NCI-H187 treated with DMSO at 0.1 percent for 48 hours (cell line): ENCODE measurements at places on chromosomes 5 and 9.

DNA sequence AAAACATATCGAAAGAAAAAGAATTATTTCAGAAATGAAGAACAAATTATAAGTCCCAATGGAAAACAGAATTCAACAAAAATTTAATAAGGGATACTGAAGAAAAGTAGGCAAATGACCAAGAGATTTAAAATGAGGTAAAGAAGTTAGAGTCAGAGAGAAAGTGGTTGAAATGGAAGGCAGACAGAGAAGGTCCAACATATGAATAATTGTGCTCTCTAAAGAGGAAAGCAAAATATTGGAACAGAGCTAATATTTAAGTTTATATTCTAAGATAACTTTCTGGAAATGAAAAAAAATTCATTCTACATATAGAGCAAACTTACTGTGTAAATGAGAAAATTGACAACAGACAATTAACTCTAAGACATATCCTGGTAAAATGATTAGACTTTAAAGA is 94.1 kb downstream of the PTCH1 start:
- no peak for DNase-seq

GRCh38 chr5:54772684-54773083 is 212.7 kb downstream of the ESM1 start:
- no peak for DNase-seq

DNA sequence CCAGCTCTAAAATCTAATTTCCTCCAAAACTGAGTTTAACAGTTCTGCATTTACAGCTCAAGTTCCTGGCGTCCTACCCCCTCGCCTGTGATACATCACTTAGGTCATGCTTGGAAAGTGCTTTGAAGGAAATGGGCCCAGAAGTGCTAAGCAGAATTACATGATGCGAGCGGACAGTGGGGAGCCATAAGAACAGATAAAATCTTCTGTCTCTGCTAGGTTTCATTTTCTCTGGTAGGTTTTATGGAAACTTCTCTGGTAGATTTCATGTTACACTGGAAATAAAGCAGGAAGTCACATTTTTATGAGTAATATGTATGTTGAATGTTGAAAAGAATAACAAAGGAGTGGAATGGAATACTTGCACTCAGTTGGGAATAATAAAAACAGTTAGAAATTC is 138.3 kb downstream of the ZDHHC21 start:
- DNase-seq = no peak

GRCh38 chr9:35618325-35618727 is at the start of gene CD72:
Gene CD72 (minus strand): TSS chr9:35618413. CDS start chr9:35618303, 110 bp downstream.
- DNase-seq = no peak

DNA sequence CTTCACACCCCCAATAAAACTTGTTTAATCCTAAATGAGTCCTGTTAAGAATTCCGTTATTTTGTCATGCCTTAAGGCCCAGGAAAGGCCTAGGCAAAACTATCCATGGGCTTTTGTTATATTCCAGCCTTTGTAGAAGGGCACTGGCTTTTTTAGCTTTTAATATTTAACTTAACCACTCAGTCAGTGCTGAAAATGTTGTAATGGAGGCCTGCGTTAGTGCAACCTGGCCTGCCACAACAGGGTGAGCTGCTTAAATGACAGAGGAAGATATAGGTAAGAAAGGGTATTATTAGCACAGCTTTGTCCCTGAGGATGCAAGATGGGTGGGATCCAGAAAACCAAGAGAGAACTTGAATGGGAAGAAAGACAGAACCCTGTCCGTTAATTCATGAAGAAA is 40.2 kb upstream of the PCAT7 start:
- DNase-seq = no peak

- DNase-seq = no peak
Measured at GRCh38 chr9:125532412-125532811, 174.6 kb downstream of the MAPKAP1 start.

- DNase-seq = no peak
Measured at GRCh38 chr5:90050103-90050502, 359.5 kb downstream of the CETN3 start.

- DNase-seq = no peak
Measured at GRCh38 chr5:145495741-145496140, 339.4 kb downstream of the PRELID2 start.

GRCh38 chr9:126620478-126620877 is 6.8 kb downstream of the LMX1B start:
- no peak for DNase-seq

DNA sequence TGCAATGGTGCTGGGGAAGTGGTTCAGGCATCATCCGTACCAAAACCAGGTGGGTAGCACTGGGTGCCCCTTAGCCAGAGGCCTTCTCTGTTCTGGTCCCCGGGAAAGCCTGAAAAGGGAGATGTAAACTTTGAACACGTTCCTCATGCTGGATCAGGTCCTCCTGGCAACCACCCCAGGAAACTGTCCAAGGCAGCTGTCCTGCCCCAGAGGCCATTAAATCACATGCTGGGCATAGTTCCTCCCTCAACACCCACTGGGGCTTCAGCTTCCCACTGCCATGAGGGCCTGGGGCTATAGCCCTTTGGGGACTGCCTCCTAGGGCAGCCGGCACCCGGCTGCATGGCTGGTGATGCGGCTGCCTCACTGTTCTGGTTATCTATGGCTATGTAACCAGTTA is 228.9 kb upstream of the MVB12B start:
- DNase-seq = no peak

GRCh38 chr9:117340422-117340821 is 74.4 kb downstream of the ASTN2 start:
- no peak for DNase-seq

- DNase-seq = no peak
Measured at GRCh38 chr9:127595611-127596010, 16.5 kb upstream of the STXBP1 start.

- DNase-seq = no peak
Measured at GRCh38 chr9:36445800-36446361, 45.8 kb upstream of the RNF38 start.

DNA sequence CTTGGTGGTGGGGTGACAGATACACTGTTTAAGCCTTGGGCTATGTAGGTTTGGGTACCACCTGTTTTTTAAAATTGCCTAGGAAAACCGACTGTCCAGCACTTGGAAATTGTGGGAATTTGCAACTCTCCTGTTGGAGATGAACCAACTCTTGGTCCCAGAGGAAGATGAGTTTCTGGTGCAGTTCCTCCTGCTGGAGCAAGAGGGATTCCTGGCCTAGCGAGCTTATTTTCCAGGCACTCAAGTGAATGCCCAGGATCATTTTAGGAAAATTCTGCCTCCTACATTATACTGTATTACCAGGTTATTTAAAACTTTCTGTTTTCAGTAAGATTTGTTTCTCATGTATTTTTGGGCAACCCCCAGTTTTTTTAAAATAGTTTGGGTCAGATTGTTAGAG is 33.7 kb downstream of the AP3S1 start:
- no peak for DNase-seq

GRCh38 chr9:1388216-1388615 is 338.1 kb downstream of the DMRT2 start:
- DNase-seq = no peak

- no peak for DNase-seq
Measured at GRCh38 chr9:97627624-97628023, 5.5 kb downstream of the TSTD2 start.

DNA sequence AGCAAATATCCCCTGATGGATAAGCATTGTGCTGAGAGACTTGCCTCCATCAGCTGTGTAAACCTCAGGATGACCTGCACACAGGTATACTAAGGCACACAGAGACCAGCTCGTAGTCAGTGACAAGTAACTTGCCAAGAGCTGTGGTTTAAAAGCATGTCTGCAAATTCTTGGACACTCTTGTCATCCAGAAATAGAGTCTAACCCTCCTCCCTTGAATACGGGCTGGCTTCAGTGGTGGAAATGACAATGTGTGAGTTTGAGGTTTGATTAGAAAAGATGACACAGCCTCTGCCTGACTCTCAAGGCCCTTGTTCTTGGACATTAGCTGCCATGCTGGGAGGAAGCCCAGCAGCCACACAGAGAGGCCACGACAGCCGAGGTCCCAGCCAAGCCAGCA is 114.4 kb downstream of the GADD45G start:
- no peak for DNase-seq

- DNase-seq = no peak
Measured at GRCh38 chr5:136666970-136667620, 301.8 kb upstream of the TRPC7 start.

DNA sequence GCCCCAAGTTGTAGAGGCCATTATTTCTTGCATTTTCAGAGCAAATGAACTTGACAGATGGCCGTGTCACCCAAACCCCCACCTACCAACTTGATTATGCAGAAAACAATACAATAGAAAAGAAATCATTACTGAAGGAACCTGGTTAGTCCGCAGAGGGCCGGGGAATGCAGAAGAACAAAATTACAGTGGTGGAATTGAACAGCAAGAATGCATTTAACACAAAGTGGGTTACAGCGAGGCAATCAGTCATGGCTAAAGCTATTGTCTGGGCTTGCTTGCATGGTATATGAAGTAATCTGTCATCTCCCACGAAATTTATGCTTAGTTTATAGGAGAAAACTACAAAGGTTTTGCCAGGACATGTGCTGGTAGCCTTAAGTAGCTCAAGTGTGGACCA is 238.3 kb upstream of the IRX1 start:
- no peak for DNase-seq

GRCh38 chr5:1806974-1807373 is 5.8 kb downstream of the NDUFS6 start:
- DNase-seq = no peak

GRCh38 chr9:114170771-114171461 is 15.6 kb downstream of the COL27A1 start:
- DNase-seq = no peak

DNA sequence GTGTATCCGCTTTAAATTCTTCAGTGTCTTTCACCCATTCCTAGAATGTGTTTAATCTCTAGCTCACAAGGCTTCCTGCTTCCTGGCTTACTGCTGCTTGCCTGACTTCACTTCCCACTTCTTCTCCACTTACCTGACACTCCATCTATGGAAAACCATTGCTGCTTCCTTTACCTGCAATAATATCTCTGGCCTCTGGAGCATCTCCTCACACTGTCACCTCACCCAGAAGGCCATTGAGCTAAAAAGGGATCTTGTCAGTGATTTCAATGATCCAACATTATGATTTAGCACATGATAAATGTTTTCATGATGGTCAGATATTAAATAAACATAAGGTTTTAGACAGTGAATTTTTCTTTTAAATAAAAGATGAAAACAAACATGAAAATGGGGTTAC is 281.1 kb downstream of the MRPS30 start:
- no peak for DNase-seq

GRCh38 chr9:125815568-125815967 is 68.4 kb downstream of the PBX3 start:
- DNase-seq = no peak

GRCh38 chr9:12798066-12798770 is 23.4 kb downstream of the LURAP1L start:
- no peak for DNase-seq
